ENCODE measurements at places on chromosomes 7 and 10.

DNA sequence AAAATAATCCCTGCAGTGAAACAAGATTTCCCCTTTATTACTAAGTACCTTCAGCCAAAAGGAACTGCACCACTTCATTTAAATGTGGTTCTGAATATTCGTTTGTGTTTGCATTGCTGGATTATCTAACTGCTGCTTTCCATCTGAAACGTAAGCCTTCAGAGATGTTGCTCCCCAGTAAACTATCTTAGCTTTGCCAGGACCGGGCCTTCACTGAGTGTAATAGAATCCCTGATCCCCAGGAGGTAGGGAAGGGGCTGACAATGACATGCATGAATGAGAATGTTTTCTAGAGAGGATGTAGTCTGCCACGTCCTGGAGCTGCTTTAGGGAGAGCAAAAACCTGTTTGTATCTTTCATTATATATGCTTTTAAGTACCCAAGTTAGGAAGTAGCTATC is 19.5 kb upstream of the INSYN2A start:
- no peak for DNase-seq

DNA sequence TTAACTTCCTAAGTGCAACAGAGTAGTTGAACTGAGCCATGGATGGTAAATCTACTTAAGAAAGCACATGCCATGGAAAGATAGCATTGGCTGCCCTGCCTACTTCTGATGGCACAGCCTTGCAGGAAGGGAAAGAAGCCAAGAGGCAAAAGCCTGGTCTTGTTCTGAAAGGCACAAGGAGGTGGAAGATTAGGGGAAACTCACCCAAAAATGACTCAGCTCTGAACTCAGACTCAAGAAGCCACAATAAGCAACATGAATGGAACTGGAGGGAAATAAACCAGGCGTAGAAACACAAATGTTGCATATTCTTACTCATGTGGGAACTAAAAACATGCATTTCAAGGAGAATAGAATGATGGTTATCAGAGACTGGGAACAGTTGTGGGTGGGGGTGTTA is 20.8 kb upstream of the ALOX5 start:
- no peak for DNase-seq

GRCh38 chr7:123204206-123204835 is 4.6 kb upstream of the SLC13A1 start:
- DNase-seq = no peak

GRCh38 chr10:97752956-97753355 is 16.0 kb downstream of the ZFYVE27 start:
- DNase-seq = no peak

DNA sequence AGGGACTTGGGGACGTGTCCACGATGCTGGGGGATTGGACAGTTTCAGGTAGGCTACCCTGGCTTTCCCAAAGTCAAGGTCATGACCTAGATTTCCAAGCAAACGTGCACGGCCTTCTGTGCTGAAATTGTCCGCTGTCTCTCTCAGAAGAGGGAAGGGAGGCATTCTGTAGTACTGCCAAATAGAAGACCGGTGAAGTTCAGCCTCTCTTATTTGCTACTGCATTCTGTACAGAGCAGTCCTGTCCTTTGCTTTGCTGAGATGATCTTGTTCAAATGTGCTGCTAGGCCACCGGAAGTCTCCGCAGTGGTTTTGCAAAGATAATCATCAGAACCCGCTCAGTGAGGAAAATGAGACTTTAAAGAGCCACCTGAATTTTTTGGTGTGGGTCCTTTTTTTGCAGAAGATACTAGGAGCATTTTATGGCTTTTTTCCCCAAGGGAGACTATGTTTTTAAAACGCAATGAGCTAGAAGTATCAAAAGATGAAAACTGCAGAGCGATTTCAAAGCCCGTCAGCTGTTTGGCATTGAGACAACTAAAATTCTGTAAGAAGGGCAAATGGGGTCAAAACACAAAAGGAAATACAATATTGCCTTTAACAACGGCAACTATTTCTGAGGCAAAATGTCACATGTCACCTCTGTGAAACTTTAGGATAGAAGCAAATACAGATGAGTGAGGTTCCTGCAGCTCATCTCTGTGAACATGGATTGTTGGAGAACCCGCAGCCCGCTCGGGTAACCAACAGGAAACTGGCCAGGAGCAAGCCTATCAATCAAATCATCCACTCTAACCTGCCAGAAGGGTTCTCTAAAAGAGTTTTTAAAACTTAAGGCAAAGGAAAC is 1.3 kb upstream of the NMT2 start:
- peak; percentile 77 for DNase-seq

GRCh38 chr10:74371696-74372095 is 220.7 kb downstream of the ADK start:
- DNase-seq = no peak

DNA sequence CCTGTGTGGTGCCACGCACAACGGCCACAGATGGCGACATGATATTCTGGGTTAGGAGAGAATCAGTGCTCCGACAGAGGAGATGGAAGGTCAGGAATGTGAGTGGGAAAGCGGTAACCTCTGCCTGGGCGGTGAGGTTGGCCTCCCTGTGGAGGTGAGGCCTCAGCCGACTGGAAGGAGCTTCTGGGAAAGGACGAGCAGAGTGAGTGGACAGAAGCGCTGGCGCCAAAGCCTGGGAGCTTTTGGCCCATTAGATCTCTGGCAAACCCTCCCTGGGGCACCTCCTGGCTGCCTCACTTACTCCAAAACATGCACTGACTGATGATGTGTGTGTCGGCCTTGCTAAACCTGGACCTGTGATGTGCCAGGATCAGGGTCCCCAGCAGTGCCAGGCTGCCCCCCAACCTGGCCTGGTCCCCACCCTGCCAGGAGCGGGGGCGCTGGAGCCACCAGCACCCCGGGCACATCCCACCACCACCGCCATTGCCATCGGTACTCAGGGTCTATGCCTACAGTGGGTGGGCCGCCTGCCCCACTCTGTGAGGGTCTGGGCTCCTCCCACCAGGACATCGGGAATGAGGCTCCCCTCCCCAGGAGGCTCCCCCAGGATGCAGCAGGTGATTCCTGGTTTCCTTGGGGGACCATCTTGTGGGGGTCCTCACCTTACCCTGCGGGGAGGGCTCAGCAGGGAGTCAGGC is 51.0 kb downstream of the RASGEF1A start:
- DNase-seq = no peak

DNA sequence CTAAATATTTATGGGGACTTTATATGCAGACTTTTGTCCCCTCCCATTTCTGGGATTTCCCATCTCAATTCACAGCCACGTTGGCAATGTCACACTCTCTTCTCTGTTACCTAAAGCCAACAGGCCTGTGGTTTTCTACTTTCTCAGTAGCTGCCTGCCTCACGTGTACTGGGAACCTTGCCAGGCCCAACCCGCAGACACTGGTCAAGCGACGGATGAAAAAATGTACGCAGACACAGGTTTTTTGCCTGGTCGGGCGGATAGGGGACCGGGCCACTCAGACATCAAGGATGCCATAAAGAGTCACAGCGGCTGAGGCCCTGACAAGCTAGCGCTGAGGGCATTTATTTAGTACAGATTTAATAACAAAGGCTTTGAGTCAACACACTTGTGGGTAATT is 204.4 kb upstream of the DPP6 start:
- no peak for DNase-seq

- DNase-seq = no peak
Observed at GRCh38 chr10:13788320-13788600, 201.5 kb downstream of the PRPF18 start.

GRCh38 chr10:71266147-71266917 is 52.7 kb upstream of the SLC29A3 start:
- DNase-seq = no peak

DNA sequence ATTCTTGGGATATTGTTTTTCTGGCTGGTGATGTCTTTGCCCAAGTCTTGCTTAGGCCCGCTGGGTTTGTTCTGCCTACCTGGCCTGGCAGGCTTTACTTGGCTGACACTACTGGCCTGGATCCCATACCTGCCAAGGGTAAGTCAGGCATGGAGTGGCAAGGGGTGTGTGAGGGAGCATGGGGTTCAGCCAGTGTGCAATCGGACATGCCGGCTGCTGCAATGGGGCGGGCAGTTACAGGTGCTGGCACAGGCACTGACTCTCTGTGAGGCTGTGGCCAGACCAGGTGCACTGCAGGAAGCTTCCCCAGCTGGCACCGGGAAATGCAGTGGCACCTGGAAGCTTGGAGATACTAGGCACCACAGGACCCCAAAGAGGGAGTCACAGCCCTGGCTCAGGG is 168.4 kb downstream of the PON1 start:
- no peak for DNase-seq

GRCh38 chr10:110498982-110499795 is 1.5 kb downstream of the DUSP5 start:
- peak; percentile 67 for DNase-seq

DNA sequence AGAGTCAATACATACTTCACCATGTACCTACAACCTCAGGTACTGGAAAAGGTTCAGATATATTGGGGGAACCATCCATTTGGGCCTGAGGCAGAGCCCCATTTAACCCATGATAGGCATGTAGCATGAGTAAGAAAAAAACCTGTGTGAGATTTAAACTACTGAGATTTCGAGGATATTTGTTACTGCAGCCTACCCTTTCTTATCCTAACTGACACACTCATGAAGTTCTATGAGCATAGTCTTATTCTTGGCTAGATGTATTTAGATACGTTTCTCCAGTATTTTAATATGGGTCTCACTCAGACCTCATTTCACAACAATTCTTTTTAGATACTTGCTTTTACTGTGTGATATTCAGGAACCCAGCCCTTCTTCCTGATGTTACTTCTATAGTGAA is 39.3 kb downstream of the GHRHR start:
- no peak for DNase-seq

- no peak for DNase-seq
Observed at GRCh38 chr10:22850541-22850940, 77.3 kb upstream of the ARMC3 start.

- DNase-seq = no peak
Observed at GRCh38 chr10:77936697-77937567, 10.4 kb upstream of the DLG5 start.

GRCh38 chr7:89837515-89837914 is 316.8 kb upstream of the STEAP1 start:
- no peak for DNase-seq

- no peak for DNase-seq
Observed at GRCh38 chr10:27834476-27834875, 88.9 kb upstream of the MKX start.

- no peak for DNase-seq
Observed at GRCh38 chr7:97272237-97272975, 154.9 kb downstream of the SDHAF3 start.

DNA sequence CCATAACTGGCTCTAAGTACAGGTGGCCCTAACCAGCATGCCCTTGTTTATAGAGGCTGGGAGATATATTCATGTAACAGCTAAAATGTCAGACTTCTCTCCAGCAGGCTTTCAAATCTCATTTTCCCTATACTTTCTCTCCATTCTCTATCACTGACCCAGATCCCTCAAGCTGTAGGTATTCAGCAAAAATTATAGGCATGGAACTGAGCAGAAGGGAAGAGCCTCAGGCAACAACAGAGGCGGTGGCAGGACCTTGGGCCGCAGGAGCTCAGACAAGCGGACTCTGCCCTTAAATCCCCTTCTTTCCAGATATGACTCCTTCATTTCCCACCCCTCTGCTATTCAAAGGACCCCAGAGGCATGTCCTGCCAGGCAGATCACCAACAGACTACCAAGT is 417.4 kb downstream of the PLXNA4 start:
- no peak for DNase-seq

DNA sequence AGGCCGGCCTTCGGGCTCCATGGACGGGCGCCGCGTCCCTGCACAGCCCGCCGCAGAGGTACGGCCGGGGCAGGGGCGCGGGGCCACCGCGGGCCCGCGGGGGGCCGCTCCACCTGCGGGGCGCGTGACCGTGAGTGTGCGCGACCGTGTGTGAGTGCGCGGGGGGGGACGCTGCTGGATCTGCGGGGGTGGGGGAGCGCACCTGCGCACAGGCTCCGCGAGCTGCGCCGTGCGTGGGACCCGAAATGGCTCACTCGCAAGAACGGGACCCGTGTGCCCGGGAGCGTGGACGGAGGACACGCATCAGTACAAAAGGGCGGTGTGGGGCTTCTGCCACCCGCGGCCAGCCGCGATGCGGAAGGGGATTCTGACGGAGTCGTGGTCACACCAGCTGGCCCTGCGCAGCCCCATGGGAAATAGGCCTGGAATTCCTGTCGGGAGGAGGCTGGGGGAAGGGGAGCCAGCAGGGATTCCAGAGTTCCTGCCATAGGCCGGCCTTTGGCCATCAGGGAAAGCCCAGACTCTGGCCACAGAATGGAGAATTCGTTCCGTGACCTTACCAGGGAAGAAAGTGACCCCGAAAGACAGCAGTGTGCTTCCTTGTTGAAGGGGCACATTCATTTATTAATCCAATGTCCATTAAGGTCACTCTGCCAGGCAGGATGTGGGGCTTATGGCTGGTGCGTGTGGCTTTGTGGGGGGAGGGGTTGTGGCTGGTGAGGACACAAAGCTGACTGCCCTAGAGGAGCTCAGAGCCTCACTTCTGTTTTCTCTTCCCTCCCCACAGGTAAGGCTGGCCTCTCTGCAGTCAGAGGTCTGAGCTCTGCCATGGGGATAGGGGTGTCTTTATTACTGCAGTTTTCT is 494 bp downstream of the REPIN1 start:
- peak; percentile 39 for DNase-seq

DNA sequence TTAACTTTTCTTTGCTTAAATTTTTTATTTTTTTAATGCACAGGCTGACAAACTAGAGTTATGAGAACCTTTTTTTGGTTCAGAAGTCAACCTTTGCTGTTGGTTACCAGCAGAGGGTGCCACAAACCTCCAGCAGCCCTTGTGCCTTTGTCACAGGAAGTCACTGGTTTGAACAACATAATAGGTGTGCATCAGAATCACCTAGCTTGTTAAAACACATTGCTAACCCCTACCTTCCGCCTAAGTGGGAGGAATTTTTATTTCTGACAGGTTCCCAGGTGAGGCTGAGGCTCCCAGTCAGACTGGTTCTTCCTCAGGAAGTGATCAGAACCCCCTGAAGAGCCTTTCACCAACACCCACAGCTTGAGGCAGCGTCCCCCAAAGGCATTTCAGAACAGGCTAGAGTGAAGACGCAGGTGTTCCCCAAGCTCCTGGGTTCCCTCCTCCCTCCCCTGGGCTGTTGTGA is 22.6 kb upstream of the VDAC2 start:
- DNase-seq = peak; percentile 85

- no peak for DNase-seq
Observed at GRCh38 chr10:36195364-36195763, 553.3 kb upstream of the FZD8 start.

DNA sequence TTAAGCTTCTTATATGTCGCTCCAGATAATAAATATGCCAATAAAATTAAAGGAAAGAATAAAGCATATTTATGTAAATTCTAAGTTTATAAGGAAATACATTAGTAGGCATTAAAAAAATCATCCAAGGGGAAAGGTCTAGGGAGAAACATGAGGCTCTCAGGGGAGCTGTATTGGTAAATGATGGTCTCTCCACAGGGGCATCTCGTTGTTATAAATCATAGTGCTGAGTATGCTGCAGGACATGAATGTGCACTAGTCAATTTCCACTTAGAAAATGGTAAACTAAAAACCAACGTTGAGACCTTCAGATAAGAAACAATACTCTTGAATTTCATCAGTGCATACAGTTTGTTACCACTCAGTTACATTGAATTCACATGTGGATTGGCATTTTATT is 194.0 kb upstream of the AHR start:
- DNase-seq = no peak
